Right lung (tissue), 10 donors: ENCODE measurements at places on chromosomes 11 and 22. TPM values are rescaled to one million over a fixed set of nuclear protein-coding genes. Genes with fewer than 3 reads are reported as not detected.

RPL27A gene
- polyA plus RNA-seq, result 2,576 TPM

- no peak for DNase-seq
Observed at GRCh38 chr11:75733071-75733430, 15.4 kb downstream of the MOGAT2 start.

DNA sequence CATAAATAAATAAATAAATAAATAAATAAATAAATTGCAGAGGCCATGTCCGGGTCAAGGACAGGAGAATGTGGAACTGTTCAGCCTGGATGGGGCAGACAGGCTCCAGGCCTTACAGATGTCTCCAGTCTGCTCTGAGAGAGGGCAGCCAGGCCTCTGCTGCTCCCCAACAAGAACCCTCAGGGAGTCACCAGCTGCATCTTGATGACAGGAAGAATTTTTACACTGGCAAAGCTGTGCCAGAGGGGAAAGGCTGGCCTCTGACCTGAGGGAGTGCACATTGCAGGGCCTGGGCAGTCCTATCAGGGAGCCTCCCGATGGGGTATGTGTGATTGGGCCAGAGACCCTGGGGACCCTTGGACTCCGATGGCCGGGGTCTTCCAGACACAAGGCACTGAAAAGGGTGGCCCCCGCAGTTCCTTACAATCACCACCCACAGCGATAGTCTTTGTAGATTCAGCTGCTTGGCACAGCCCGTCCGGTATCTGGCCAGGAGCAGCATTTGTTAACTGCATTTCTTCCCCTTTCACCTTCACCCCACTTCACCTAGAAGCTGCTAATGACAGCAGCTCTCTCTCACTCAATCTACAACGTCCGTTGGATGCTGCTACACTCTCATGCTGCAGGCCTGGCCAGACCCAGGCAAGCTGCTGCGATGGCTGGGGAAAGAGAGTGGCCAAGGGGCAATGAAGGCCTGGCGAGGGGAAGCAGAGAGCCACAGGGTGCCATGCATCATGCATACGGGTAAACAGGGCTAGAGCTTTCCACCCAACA, 8.1 kb downstream of the MOGAT2 start:
- no peak for DNase-seq

DNA sequence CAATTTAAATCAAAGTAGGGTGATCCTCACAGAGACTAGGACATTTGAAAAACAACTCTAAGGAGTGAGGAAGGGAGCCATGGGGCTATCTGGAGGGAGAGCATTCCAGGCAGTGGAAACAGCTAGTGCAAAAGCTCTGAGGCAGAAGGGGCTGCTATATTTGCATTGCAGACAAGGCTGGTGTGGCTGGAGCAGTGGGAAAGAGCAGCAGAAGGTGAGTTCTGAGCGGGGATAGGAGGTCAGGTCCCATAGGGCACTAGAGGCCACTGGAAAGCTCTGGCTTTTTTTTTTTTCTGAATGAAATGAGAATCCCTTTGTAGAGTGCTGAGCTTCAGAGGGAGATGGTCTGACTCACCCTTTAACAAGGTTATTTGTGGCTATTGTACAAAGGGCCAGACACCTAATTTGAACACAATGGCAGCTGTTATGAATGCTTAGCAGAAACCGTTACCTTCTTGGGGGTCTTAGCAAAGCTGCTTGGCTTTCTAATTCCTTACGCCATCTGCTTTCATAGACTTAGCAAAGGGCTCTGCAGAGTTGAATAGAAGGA, 291.6 kb downstream of the BUD13 start:
- DNase-seq, result no peak

GRCh38 chr11:84549217-84549616, 1077.9 kb downstream of the DLG2 start:
- DNase-seq, result no peak

- DNase-seq, result no peak
Observed at GRCh38 chr22:20517422-20517821, 10.0 kb downstream of the MED15 start.

GRCh38 chr11:126992065-126992803, 8.3 kb downstream of the KIRREL3 start:
- DNase-seq, result no peak

DNA sequence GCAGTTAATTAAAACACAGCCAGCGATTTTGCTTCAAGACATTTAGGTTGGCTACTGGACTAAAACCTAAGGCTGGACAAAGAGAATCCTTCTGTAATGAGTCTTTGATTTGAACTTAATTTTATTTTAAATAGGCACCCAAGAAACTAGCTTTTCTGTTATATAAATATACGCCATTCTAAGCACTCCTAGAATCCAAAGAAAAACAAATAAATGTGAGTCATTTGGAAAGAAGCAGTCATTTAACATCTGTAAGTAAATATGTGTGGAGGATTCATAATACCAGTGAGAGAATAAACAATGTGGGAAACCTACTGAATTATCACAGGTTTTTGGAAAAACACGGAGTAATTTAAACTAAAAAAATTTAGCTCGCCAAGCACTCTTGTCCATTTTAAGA, 1.2 kb upstream of the TECTA start:
- no peak for DNase-seq

GUCY1A2 gene
- 26.8 TPM for polyA plus RNA-seq

SLCO2B1 gene
- 24.5 TPM for polyA plus RNA-seq
